ENCODE measurements at places on chromosomes 1 and 21.

DNA sequence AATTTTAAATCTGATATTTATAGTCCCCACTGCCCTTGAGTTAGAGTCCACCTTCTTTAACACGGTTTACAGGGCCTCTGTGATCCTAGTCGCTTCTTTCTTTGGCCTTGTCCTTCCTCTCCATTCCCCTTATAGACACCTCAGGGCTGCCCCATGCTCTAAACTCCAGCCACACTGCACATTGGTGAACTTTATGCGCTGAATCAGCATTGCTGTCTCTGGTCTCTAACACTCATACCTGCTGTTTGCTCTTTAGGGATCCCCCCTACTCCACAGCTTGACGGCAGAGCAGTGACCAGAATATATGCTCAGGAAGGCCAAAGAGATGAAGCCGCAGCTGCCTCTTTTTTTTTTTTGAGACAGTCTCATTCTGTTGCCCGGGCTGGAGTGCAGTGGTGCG is 30.2 kb downstream of the PLEKHO1 start:
- DNase-seq = no peak

- DNase-seq = no peak
Observed at GRCh38 chr21:42282715-42283114, 32.5 kb downstream of the TFF3 start.

GRCh38 chr21:21232320-21232719 is 234.1 kb downstream of the NCAM2 start:
- no peak for DNase-seq

DNA sequence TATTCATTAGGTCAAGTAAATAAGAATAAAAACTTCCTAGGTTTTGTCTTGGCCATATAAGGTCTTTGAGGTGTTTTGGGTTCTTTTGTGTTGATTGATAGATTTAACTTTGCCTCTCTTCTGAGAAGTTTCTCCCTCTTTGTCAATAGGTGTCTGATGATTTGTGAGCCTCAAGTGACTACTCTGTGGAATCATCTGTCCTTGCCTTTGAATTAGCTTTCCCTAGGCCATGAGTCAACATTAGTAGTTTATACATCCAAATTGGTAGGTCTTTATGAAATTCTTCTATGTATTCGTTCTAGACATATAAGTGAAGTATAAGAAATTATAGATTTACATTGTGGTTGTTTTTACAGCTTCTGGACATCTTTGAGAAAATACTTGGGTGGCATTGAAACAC is 864.4 kb downstream of the USP25 start:
- DNase-seq = no peak

- no peak for DNase-seq
Observed at GRCh38 chr1:75990686-75991085, 58.5 kb upstream of the ASB17 start.

GRCh38 chr1:161282991-161283390 is 24.4 kb downstream of the PCP4L1 start:
- DNase-seq = no peak

GRCh38 chr1:68481041-68481440 is 15.8 kb downstream of the DEPDC1 start:
- no peak for DNase-seq

- peak; percentile 24 for DNase-seq
Observed at GRCh38 chr1:156368889-156369684, at the start of gene RHBG. Gene RHBG, plus strand, starts transcription at chr1:156369211. Its CDS starts 39 bp downstream, at chr1:156369250.

DNA sequence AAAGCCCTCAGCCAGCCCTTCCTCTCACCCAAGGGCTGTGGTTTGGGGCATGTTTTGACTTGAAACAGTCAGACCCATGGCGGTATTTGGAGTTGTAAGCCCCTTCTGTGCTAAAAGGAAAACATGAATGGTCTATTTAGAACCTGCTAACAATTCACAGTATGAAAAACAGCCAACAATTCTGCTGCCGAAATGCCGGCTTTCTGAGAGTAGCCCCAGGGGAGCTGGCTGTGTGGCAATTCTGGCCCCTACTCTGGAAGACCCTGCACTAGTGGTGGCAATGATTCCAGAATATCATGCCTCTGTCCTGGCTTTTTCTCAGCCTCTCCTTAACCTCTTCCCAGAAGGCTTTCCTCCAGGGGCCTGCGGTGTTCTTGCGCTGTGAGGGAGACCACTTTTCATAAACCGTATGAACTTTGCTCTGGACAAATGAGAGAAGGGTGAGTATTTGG is 118.7 kb downstream of the EDEM3 start:
- no peak for DNase-seq

GRCh38 chr1:119634016-119634415 is 14.1 kb downstream of the ZNF697 start:
- DNase-seq = no peak

DNA sequence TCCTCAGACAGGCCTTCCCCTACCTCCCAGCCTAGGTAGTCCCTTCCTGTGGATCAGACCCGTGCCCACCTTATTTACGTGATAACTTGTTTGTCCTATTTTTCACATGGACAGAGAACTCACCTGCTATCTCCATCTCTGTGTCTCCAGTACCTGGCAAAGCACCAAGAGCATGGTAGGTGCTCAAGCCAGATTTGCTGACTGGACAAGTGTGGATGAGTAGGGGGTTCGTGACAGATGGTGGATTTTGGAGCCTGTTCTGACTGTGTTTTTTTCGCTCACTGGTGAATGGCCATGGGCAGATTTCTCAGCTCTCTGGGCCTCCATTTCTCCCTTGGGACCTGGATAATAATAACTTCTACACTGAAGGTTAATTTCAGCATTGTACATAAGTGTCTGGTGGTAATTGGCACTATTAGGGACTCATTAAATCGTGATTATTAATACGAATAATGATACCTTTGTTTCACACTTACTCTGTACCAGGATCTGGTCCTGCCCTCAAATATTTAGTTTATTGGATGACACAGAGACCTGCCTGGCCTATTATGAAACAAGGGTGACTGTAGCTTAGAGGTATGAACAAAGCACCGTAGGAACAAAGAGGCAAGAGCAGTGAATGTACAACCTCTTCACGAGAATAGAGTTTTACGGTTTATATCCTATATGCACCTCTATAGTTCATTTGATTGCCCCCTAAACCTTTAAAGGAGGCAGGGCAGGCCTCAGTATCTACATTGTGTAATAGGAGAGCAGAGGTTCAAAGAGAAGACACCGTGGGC is 24.5 kb upstream of the SLC26A9 start:
- DNase-seq = no peak

GRCh38 chr1:47559944-47560695 is 122.3 kb downstream of the FOXD2 start:
- no peak for DNase-seq

DNA sequence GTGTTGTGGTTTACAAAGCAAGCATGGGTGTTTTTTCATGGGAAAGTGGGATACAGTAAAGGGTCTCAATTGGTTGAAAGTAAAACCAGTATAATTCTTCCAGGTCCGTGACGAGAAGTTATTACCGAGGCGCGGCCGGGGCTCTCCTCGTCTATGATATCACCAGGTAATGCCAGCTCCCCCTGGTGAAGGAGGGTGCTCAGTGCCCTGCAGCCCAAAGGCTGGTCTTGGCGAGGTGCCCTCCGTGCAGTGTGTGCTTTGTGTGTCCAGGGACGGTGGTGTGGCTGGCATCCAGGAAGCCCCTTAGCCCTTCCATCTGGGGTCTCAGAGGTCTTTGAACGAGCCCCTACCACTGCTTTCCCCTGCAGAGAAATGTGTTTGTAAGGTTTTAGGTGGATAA is 24.8 kb downstream of the RAB4A start:
- no peak for DNase-seq

GRCh38 chr1:27087371-27088220 is 67.3 kb downstream of the SLC9A1 start:
- DNase-seq = no peak

DNA sequence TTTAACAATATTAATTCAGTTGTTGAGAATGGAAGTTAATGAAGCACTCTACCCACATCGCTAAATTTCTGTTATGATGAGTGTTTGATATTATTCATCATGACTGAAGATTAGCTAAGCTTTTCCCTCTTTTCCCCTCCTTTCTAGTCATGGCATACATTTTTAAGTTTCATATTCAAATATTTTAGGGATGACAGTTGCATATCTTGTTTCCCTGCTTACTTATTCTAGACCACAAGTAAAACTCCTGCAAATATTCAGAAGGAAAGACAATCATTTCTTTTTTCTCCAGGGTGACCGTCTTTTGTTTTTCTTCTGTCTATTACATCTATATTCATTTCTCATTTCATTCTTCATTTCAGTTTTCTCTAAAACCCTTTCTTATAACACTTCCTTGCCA is 906.0 kb downstream of the ADGRL2 start:
- no peak for DNase-seq

GRCh38 chr1:64687725-64688327 is 57.0 kb upstream of the RAVER2 start:
- no peak for DNase-seq

GRCh38 chr1:63829349-63830327 is 55.8 kb downstream of the ROR1 start:
- DNase-seq = no peak

- no peak for DNase-seq
Observed at GRCh38 chr1:5906966-5907365, 85.3 kb downstream of the NPHP4 start.

DNA sequence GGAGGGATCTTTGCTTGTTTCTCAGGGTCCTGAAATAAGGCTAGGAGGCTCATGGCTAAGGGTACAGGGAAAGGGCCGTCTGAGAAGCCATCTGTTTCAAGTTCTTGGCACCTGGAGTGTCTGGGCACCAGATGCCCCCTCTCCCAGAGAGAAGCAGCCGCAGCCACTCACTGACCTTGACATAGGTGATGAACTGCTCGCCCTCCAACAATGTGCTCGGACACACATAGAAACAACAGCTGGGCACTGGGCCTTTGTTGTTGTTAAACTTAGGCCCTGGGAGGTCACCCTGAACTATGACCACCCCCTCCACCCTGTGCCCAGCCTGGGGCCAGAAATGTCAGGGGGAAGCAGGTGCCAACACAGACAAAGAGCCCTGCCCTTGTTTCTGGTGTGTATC is 9.2 kb upstream of the TNNI1 start:
- DNase-seq = no peak

DNA sequence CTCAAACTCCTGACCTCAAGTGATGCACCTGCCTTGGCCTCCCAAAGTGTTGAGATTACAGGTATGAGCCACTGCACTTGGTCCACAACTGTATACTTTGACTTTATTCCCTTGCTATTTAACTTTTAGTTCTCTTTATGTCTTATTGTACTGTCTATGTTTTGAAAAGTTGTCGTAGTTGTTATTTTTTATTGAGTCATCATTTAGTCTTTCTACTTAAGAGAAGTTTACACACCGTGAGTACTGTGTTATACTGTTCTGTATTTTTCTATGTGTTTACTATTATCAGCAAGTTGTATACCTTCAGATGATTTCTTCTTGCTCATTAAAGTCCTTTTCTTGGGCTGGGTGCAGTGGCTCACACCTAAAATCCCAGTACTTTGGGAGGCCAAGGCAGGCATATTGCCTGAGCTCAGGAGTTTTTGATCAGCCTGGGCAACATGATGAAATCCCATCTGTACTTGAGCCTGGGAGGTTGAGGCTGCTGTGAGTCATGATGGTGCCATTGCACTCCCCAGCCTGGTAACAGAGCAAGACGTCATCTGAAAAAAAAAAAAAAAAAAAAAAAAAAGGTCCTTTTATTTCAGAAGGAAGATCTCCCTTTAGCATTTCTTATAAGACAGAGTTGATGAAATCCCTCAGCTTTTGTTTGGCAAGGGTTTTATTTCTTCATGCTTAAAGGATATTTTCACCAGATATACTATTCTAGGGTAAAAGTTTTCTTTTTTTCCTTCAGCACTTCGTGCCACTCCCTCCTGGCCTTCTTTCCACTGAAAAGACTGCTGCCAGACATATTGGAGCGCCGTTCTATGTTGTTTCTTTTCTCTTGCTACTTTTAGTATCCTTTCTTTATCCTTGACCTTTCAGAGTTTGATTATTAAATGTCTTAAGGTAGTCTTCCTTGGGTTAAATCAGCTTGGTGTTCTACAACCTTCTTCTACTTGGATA is 47.6 kb downstream of the TNFSF18 start:
- no peak for DNase-seq

DNA sequence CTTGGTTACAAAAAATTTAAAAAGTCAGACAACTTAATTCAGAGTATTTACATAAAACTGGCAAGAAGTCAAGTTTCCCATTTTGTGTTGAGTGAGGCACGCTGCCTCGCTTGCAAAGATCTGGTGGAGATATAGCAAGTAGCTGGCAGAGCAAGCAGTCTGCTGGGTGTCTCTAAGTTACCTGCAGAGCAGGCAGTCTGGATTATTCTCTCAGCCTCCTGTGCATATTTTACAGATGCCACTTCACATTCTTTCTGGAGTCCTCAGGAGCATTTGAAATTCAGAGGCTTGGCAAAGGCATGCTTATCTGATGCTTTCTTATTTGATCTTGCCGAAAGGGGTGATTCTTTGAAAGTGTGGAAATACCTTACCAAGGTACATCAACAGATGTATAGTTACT is 640.4 kb upstream of the ADGRL4 start:
- DNase-seq = no peak

- no peak for DNase-seq
Observed at GRCh38 chr21:15823486-15824150, 93.8 kb downstream of the USP25 start.

GRCh38 chr1:3349968-3350299 is 104.5 kb upstream of the ARHGEF16 start:
- DNase-seq = no peak

GRCh38 chr1:19511116-19511515 is 25.8 kb upstream of the CAPZB start:
- no peak for DNase-seq

- peak; percentile 3 for DNase-seq
Observed at GRCh38 chr1:109396871-109397580, 692 bp downstream of the SORT1 start.

DNA sequence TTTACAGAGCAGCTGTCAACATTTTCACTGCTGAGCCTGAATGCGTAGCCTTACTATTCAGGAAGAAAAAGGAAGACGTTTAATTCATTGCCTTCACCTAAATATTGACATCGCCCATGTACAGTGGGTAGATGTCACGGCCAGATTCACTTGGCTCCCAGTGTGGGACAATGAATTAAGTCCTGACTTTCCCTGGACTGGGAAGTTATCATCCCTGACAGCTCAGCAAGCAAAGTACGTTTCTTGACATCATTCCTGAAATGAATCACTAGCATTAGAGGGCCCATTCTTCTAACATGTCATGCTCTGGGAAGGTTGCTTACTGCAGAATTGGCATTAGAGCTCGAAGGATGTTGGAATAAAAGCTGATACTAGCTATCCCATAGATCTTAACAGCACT is 37.8 kb downstream of the LRRC53 start:
- no peak for DNase-seq

- DNase-seq = no peak
Observed at GRCh38 chr1:8810987-8811386, 6.5 kb downstream of the RERE start.

DNA sequence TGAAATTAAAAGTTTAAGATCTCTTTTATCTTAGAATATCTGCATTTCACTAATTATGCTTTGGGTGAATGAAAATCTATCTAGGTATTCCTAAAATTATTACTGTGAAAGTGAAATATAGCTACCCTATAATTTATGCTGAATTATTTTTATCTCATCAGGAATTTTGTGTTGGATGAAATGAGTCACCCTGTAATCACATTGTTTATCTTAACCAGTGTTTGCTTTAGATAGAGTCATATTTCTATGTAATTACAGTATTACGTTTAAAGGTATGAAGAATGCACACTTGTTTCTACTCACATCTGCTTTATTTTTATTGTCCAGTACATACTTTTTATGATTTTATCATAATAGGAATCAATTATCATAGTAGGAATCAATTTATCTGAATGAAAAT is 249.2 kb downstream of the NCAM2 start:
- no peak for DNase-seq

Data from stimulated activated CD4-positive, alpha-beta T cell treated with anti-CD3 and anti-CD28 coated beads, Interleukin-4, amount 100 ng/mL, for 1 hour (primary cell).